ENCODE measurements at places on chromosomes 4 and X. TPM values are rescaled to one million over a fixed set of nuclear protein-coding genes. Genes with fewer than 3 reads are reported as not detected.

Gene MCUB
- 44.4 TPM for total RNA-seq

Gene ANOS1
- 2.3 TPM for total RNA-seq

Gene SYNPO2
- total RNA-seq, result 0.27 TPM

Gene LRCH2
- 9.2 TPM for total RNA-seq

Gene ZFYVE28
- 7.2 TPM for total RNA-seq

Gene SLC6A8
- 9.6 TPM for total RNA-seq

Gene TMPRSS11F
- not detected for total RNA-seq

Gene NXF2B
- not detected for total RNA-seq

Gene PTCHD1
- not detected for total RNA-seq

Gene TMEM35A
- 5.3 TPM for total RNA-seq

Gene PDLIM3
- 34.6 TPM for total RNA-seq

Gene SOX3
- not detected for total RNA-seq

Gene IL3RA
- 10.1 TPM for total RNA-seq

Gene SMR3B
- total RNA-seq, result not detected

Gene ZIC3
- total RNA-seq, result not detected

Gene ENPEP
- total RNA-seq, result not detected

Gene SPOCK3
- total RNA-seq, result 0.43 TPM

Gene FAM3A
- 14.5 TPM for total RNA-seq

Gene UBA6
- total RNA-seq, result 174 TPM

Gene BEX2
- 0.29 TPM for total RNA-seq

Gene PGRMC2
- total RNA-seq, result 38.3 TPM

Gene ATP2B3
- total RNA-seq, result not detected

Gene CXCL8
- total RNA-seq, result 243 TPM
